ENCODE measurements at places on chromosomes 3 and 15.

GRCh38 chr3:53694046-53694445 lies 152.2 kb downstream of the CHDH start:
- DNase-seq, result no peak

DNA sequence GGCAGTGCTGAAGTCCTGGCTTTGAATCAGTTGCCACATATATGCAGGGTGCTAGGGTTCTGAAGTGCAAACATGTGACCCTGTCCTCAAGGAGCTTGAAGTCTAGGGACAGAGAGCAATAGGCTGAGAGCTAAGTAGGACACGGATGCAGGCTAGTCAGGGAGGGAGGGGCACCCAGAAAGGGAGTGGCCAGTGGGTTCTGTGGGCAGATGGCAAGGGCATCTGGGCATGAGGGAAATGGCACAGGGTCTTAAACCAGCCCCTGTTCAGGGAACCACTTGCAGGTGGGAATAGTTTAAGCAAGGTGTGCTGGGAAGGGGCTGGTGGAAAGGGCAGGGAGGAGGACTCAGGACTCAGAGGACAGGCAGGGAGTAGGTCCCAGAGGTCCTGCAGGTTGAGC lies 46.4 kb upstream of the EPHB1 start:
- no peak for DNase-seq

- DNase-seq, result peak; percentile 92
Measured at GRCh38 chr15:98800437-98801233, 152.3 kb downstream of the IGF1R start.

- DNase-seq, result no peak
Measured at GRCh38 chr3:97872525-97873042, 50.8 kb downstream of the CRYBG3 start.

DNA sequence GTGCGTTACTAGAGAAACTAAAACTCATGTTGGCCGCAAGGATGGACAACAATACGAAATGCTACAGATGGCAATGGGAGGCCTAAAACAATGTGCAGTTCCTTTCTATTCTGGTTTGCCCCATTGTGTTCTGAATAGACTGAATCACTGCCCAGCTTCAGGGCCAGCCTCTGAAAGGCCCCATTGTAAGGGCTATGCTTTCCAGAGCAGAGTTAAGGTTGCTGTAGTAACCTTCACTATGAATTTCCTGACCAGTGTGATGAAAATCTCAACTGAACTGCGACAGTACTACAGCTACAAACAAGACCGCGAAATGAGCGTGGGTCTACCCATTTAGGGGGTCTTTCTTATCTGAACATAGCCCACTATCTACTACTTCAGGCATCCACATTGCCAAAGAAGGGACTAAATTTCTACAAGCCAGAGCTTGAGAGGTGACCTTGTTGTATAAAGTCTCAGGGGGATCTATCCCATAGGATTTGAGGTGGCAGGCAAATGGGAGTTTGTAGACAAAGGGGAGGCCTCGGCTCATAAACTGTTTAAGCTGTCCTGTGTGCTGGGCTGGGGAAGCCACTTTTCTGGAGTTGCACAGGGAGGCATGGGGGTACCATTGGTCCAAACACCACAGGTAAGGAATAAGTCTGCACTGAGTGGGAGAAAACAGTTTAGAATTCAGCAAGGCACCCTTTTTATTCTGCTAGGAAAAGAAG lies 80.1 kb downstream of the MYO1E start:
- DNase-seq, result peak; percentile 24

DNA sequence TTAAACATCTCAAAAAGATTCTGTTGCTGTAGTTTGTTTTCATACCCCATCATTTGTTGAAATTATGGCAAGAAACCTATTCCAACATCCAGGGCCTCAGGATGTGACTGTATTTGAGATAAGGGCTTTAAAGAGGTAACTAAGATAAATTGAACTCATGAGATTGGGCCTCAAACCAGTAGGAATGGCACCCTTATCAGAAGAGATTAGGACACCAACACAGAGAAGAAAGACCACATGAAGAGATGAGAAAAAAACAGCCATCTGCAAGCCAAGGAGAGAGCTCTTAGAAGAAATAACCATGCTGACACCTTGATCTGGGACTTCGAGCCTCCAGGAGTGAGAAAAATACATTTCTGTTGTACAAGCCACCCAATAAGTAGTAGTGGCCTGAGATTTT lies 157.7 kb downstream of the CGGBP1 start:
- no peak for DNase-seq

- no peak for DNase-seq
Measured at GRCh38 chr15:97866959-97867358, 93.5 kb upstream of the ARRDC4 start.

- peak; percentile 88 for DNase-seq
Measured at GRCh38 chr15:87764461-87765240, 491.9 kb downstream of the NTRK3 start.

DNA sequence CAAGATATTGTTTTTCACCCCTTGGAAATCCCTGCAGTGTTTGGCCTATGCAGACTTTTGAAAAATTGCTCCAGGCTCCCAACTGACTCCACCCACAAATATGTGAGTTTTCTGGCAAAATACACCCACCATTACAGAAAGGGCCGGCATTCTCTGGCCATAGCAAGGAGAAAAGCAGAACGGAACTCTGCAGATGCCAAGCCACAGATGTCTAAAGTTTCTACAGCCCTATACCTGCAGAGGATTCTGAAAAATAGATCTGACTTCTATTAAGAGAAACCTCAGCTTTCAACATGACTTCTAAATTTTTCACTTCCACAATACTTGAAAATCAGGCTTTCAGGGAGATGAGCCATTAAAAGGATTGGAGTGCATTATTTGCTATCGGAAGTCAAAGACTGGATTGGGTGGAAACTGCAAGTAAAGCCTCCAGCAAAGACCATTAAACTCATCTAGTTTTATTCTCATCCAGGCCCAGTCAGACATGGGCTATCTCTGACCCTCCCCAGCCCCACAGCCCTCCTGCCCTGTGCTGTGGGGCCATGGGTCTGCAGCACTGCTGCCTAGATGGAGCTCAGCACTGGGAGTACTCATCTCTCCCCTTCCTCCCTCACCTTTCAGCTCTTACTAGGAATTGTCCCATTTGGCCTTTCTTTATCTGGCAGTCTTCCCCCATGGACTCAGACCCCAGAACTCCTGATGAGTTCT lies 243.1 kb upstream of the GOLGA6L4 start:
- no peak for DNase-seq

GRCh38 chr3:141384157-141384556 lies 15.9 kb downstream of the ZBTB38 start:
- DNase-seq, result no peak

- peak; percentile 28 for DNase-seq
Measured at GRCh38 chr3:52238761-52239701, at the start of gene TWF2. TSS of gene TWF2 (minus strand) at chr3:52239158. CDS start at chr3:52239016, 142 bp downstream.

GRCh38 chr3:176119826-176120225 lies 1077.5 kb downstream of the TBL1XR1 start:
- DNase-seq, result no peak

GRCh38 chr3:145906301-145906700 lies 254.7 kb downstream of the PLOD2 start:
- DNase-seq, result no peak

DNA sequence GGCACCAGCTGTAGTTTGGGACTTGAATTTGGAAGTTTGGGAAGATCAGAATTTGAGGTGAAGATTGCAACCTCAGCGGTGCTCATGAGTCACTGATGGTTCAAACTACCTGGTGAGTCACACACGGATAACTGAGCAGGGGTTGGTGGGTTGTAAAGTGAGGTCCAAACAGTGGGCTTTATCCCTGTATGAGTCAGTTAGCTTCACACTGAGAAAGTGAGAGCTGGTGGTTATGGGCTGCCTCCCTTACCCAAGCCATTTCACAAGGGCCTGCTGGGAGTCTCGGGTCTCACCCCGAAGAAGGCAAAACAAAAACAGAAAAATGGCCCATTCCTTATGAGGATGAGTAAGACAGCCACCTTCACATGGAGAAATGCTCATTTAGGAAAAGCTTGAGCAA lies 77.0 kb downstream of the ITGA11 start:
- peak; percentile 85 for DNase-seq

GRCh38 chr3:775178-775880 lies 317.5 kb upstream of the CNTN6 start:
- DNase-seq, result no peak

DNA sequence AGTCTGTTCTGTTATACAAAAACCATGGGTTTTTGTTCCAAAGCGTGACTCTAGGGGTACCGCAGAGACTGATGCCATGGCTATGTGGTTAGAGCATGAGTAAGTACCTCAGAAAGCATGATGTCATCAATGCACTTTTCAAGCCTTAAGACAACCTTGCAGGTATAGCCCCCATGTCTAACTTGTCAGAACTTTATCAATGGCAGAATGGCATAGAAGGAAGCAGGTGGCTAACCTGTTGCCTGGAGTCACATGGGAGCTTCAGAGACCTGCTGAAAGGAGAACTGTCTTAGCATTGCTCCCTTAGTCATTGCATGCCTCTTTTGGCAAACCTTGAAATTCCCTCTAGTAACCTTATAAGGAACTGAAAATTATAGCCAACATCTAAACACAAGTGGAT lies 52.5 kb downstream of the EOMES start:
- no peak for DNase-seq

- no peak for DNase-seq
Measured at GRCh38 chr3:119437691-119438258, 25.6 kb downstream of the TMEM39A start.

- no peak for DNase-seq
Measured at GRCh38 chr3:47340866-47341265, 40.0 kb upstream of the PTPN23 start.

- no peak for DNase-seq
Measured at GRCh38 chr3:78937475-78937874, 830.3 kb downstream of the ROBO1 start.

DNA sequence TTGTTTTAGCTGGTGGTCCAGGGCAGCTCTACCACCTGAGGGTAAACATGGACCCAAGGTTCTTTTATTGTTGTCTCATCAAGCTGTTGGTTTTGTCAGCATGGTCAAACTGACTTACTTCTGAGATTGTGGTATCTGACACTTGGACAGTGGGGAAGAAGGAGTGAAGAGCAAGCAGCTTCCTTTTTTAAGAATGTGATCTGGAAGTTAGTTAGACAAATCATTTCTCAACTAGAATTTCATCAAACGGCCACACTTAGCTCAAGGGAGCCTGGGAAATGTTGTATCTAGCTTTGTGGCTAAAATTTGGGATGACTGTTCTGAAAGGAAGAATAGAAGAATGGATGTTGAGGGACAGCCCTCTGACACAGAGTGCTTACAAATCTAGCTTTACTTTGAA lies 215.2 kb downstream of the ZNF621 start:
- no peak for DNase-seq

DNA sequence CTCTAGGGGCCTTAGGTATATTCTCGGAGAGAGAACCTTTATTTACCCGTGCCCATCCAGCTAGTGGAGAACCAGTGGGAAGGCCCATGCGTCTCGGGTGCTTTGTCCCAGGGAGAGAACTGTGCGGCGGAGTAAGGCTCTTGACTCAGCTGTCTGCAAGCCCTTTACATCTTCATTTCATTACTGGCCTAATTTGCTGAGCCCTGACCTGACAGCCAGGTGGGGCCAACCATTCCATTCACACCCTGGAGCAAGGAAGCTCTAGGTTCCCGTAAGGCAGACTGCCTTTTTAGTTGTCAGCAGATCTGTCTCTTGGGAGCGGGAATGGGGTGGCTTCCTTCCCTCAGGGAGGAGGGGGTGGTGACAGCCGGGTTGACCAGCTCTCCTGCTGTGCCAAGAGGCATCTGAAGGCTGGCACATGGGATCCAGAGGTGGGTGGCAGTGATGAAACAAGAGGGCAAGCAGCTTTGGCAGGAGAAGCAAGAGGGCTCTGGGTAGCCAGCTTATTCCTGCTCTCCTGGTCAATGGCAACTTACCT lies 36.4 kb downstream of the SV2B start:
- no peak for DNase-seq

- no peak for DNase-seq
Measured at GRCh38 chr3:57583544-57583943, 13.6 kb downstream of the ARF4 start.

- DNase-seq, result no peak
Measured at GRCh38 chr3:160280836-160281235, 55.6 kb downstream of the C3orf80 start.

GRCh38 chr3:183301937-183302580 lies 49.0 kb downstream of the B3GNT5 start:
- no peak for DNase-seq

- DNase-seq, result no peak
Measured at GRCh38 chr3:136925425-136926190, 32.2 kb upstream of the IL20RB start.

DNA sequence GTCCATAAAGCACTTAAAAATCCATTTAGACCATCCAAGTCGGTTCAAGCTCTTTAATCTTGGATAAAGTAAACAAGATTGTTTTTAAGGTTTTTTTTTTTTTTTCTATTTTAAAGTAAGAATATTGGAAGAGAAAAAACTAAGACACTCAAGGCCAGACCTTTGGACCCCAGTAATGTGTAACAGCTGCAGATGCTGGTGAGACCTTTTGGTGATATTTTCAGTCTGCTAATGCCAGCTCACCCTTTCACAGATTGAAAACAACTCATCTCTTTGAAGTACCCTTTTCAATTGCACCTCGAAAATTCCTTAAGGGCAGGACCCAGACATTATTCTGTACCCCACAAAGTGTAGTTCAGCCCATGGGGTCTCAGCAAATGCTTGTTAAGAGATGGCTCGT lies 260.7 kb upstream of the CTNNB1 start:
- no peak for DNase-seq

DNA sequence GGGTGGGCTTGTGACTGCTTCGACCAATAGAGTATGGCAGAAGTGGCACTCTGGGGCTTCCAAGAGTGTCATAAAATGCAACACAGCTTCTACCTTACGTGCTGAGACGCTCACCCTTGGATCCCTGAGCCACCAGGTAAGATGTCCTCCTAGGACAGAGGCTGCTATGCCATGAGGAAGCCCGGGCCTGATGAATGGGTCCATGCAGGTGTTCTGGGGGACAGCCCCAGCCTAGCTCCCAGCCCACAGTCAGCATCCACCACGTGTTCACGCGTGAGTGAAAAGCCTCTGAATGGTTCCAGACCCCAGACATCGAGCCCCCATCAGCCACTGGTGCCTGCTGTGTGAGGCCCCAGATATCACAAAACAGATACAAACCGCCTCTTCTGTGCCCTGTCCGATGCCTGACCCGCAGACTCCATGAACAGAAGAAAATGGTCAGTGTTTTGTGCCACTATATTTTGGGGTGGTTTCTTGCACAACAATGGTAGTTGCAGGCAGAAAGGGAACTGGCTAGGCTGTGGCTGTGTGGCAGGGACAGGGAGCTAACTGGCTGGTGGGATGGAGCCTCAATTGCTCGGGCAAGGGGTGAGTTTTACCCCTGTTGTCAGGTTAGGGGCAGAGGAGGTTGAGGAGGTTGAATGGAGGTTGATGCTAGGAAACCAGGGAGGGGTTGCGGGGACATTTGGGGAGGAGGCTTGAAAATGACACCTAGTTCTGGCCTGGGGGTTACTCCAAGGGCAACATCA lies 92.2 kb downstream of the LINGO1 start:
- no peak for DNase-seq

GRCh38 chr15:75694241-75695182 lies 18.1 kb downstream of the CSPG4 start:
- peak; percentile 79 for DNase-seq

DNA sequence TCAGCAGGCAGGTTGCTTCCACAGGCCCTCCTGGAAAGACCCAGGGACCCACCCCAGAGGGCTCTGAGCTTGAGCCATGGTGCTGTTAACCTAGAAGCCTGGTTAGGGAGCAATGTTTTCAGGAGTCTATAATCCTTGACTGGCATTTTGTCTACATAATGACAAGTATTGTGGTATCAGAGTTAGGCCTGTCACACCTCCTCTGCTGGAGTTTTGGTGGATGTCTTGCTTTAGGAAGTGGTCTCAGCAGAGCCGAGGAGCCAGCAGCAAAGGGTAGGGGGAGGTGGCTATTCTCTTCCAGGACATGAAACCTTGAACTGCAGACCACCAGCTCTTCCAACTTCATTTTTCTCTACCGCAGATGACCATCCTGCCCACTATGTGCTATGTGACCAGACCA lies 76.1 kb downstream of the CLSTN2 start:
- DNase-seq, result no peak

All from kidney glomerular epithelial cell (primary cell).